Stimulated activated CD8-positive, alpha-beta memory T cell treated with anti-CD3 and anti-CD28 coated beads, Interleukin-2, amount 100 ng/mL, for 48 hours (primary cell): ENCODE measurements at places on chromosomes 7 and 10.

DNA sequence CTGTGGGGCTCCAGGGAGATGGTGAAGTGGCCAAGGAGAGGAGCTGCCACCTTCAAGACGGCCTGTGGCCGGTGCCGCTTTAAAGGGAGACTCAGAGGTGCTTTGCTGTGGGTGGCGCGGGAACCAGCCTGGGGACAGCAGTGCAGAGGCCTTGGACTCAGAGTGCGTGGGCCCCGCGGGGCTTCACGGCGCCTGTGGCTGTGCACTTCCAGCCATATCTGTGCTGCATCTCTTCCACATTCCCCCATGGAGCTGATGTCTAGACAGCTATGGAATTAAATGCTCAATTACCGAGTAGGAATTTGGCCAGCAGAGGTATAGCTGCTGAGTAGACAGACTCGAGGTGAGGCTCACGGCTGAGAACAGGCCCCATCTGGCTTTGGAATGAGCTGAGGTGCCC is 41.7 kb downstream of the HTRA1 start:
- DNase-seq, result no peak

GRCh38 chr7:156833312-156833711 is 59.7 kb downstream of the LMBR1 start:
- DNase-seq, result no peak

- no peak for DNase-seq
Observed at GRCh38 chr7:37371755-37372154, 76.9 kb downstream of the ELMO1 start.

DNA sequence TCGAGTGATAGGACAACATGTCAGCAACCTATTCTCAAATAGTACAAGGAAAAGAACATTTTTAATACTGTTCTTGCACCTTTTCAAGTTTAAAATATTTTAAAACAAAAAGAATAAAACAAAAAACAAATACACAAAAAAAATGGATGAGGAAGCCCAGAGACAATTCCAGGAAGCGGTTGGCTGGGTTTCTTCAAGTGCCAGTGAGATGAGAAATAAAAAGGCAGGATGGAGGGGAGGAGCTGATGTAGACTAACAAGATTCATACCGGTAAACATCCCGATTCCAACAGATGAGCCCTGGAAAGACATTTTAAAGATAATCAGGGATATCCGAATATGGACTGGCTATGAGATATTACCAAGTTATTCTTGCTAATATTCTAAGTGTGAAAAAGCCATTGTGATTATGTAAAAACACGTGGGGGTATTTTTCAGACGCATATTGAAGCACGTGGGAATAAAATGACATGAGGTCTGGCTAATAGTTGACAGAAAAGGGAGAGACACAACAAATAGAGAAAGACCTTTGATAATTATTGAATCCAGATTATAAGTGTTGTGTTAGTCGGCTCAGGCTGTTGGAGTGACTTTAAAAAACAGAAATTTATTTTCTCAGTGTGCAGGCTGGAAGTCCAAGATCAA is 101.3 kb upstream of the LRRC4 start:
- no peak for DNase-seq

GRCh38 chr7:130152493-130153210 is 52.6 kb downstream of the TMEM209 start:
- no peak for DNase-seq

DNA sequence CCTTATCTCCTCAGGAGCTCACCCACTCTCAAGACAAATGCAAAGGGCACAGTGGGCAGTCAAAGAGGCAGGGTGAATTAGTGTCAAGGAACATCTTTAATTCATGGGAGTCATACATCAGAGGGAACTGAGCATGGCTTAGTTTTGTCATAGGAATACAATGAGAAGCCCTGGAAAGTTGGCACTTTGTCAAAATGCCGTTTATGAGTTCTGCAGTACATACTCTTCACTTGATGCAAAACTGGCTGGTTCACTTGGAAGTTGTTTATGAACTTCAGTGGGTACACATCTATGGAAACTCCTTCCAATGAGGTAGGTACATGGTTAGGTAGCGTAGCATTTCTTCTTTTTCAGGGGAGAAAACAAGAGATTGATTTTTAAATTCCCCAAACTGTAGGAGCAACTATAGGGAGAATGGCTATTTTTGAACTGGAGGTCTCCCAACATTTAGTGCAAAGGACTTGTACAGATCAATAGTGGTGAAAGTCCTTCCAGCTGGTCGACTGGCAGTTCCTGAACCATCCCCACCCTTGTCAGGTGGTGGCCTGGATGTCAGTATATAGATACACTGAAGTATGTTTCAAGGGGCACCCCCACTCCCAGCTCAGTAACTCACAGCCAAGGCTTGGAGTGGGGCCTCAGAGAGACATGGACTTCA is 580.5 kb downstream of the REEP3 start:
- DNase-seq, result no peak

GRCh38 chr10:1600861-1601260 is 136.5 kb downstream of the ADARB2 start:
- no peak for DNase-seq

- no peak for DNase-seq
Observed at GRCh38 chr7:39971924-39972323, 21.9 kb downstream of the CDK13 start.

GRCh38 chr10:129888784-129889616 is 75.1 kb downstream of the EBF3 start:
- peak; percentile 42 for DNase-seq

DNA sequence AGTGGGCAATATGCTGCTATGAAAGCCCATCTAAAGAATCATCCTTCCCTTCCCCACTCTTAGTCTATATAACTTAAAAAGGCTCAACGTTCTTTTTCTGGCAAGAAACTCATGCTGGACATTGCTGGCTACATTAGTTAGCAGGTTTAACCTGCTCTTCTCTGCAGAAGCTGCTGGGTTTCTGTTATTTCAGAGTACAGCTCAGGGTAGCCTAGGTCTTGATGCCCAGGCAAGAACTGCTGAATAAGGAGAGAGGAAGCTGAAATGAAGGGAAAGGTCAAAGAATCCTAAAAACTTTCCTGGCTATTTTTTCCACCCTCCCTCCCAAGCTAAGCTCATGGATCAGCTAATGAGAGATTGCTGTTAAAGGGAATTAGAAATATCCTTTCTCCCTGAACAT is 79.4 kb downstream of the ANKIB1 start:
- DNase-seq, result no peak

- no peak for DNase-seq
Observed at GRCh38 chr7:114979388-114979787, 57.5 kb downstream of the MDFIC start.

DNA sequence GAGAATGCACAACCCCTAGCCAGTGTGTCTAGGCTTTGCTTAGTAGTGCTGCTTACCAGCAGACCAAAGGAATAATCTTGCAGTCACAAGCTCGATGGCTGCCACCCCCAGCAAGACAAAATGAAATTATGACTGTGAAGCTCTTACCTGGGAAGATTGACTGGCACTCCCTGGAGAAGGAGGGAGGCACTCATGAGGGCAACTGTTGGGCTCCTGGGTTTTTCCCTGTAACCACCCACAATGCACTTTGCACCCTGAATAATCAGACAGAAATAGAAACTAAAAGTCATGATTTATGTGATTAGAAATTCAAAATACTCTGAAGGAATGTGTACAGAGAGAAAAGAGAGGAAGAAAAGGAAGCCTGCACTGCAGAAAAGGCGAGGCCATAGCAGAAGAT is 144.3 kb upstream of the DGKB start:
- no peak for DNase-seq

GRCh38 chr7:46174196-46174580 is 253.1 kb upstream of the IGFBP3 start:
- no peak for DNase-seq
